ENCODE measurements at places on chromosomes 5 and 9.

DNA sequence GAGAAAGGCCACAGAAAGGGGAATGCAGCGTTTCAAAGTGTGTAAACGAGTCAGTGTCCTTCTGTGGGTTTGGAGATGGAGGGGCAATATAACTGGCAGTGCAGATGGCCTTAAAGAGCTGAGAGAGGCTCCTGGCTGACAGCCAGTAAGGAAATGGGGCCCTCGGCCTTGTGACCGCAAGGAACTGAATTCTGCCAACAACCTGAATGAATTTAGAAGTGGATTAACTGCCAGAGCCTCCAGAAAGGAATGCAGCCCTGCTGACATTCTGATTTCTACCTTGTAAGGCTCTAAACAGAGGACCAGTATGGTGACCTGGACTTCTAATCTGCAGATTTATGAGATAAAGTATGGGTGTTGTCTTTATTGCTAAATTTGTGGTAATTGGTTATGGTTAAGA, 17.5 kb upstream of the NREP start:
- DNase-seq, result peak; percentile 69

DNA sequence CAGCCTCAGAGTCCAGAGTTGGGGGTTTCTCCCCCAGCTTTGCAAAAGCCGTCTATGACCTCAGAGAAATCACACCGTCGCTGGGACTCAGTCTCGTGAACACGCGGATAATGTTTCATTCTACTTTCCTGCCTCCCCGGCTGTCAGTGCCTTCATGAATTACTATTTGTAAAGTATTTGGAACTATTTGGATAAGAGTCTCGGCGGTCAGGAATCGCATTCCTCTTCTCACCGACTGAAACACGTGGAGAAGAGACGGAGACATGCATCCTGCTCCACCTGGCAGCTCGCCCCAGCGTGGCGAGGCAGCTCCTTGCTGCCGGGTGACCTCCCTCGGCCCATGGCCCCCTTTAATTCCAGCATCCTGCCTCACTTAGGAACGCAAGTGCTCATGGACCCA, 23.9 kb downstream of the IRX2 start:
- DNase-seq, result peak; percentile 51

DNA sequence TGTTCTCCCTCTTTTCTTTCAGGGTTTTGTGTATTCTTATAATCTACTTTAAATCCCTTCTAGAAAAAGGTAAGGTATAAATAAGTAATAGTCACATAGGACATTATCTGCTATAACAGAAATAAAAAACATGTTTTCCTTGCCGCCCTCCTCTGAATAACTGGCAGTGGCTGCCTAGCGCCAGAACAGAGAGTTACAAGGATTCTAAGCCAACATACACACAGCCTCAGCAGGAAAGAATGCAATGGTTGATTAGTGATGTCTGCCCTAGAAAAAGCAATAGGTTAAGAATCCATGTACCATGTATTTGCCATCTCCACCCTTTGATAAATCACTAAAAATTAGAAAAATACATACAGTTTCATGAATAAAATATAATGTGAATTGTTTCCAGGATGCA, 4.9 kb downstream of the MED27 start:
- DNase-seq, result no peak

DNA sequence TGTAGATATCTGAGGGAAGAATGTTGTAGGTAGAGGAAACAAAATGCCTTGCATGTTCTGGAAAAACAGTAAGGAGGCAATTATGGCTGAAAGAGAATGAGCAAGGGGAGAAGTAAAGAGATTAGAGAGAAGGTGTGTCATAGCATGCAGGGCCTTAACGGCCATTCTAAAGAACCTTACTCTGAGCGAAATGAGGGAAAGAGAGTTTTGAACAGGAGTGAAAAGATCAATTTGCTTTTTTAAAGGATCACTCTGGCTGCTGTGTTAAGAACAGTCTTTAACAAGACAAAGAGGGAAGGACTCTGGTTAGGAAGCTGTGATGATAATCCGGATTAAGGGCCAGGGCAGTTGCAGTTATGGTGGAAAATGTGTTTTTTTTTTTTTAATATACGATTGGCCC, 22.6 kb downstream of the PTBP3 start:
- DNase-seq, result no peak

DNA sequence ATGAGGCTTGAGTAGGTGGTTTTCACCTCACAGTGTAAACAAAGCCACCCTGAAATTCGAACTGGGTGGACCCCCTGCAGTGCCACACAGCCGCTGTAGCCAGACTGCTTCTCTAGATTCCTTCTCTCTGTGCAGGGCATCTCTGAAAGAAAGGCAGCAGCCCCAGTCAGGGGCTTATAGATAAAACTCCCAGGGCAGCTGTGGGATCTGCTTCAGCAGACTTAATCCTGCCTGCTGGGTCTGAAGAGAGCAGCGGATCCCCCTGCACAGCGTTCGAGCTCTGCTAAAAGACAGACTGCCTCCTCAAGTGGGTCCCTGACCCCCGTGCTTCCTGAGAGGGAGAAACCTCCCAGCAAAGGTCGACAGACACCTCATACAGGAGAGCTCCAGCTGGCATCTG, 71.4 kb downstream of the CARTPT start:
- DNase-seq, result no peak

- DNase-seq, result no peak
Observed at GRCh38 chr9:137058521-137059234, 4.8 kb upstream of the ENTPD2 start.

DNA sequence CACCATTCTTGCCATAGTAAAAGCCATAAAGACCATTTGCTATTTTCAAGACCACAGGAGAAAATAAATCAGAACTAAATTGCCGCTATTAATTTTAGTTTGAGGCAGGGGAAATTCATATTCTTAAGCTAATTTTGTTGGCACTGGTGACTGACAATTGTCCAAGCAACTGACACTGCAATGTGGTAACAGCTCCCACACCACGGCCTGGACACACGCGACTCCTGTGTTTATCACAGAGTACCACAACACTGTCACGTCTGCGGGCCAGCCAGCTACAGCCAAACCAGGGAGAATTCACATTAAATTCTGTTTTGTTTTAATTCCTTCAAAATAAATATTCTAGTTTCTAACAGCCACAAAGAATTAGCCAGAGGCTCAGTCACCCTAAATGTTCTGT, 481.9 kb downstream of the CTNND2 start:
- no peak for DNase-seq

DNA sequence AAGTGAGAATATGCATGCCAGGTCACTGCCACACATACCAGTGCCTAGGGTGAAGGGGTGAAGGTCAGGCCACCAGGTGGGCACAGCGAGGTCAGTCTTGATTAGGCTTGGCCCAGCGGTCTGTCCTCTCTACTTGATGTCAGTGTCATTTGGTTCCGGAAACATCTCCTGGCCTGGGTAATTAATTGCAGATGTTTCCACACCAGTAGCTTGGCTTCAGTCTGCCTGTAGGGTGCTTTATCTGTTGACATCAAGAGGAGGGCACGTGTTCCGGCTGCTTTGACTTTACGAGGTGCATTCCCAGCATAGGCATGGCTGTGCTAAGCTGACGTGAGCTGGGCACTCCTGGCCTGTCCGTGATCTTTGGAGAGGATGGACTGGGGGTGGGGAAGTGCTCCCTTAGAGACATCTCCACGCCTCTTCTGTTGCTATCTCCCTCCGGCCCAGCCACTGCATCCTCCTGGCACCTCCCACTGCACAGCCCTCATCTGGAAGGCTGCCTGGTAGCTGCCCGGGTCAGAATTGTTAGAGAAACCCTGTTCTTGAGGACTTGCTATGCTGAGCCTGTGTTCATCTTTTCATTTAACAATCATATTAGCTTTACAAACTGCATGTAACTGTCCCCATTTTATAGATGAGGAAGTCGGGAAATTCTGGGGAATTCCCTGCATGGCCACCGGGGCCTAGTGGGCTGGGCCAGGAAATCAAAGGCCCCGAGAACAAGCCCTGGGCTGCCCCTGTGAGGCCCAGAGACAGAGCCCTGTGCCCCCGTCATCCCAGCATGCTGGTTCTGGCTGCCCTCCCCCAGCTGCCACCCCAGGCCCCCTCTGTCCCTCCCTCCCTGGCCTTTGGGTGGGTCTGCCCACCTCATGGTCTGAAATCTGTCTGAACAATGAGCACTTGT, 29.1 kb downstream of the JADE2 start:
- DNase-seq, result peak; percentile 55

- no peak for DNase-seq
Observed at GRCh38 chr9:127358023-127358535, 38.9 kb upstream of the SLC2A8 start.

- DNase-seq, result no peak
Observed at GRCh38 chr5:78354066-78354670, 6.2 kb upstream of the SCAMP1 start.

- DNase-seq, result no peak
Observed at GRCh38 chr9:20980832-20981455, 50.5 kb downstream of the HACD4 start.

DNA sequence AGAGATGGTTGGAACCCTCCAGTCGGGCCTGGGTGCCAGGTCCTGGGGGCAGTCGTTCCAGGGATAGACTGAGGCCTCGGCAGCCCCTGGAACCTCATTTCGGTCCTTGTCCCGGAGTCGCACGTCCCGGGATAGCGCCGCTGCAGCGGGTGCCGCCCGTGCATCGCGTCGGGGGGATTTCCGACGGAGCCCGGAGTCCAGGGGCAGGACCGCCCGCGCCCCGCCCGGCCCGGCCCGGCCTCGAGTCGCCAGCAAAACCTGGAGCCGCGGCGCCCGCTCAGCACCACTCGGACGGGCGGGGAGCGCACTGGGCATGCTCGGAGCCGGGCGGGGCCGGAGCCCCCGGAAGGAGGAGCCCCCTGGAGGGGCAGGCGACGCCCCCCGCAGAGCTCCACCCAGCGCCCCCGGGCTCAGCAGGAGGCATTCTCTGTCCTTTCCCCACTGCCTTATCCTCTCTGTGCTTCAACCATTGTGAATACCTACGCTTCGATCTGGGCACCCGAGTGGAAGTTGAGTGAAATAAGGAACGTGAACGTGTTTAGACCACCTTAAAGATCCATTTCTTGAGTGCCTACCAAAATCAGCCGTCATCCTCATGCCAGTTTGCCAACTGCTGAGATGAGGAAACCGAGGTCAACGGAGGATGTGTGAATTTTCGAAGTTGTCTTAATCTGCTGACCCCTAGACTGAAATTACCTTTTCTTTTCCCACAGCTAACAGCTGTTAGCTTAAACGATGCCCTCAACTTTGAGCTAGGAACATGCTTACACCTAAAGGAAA, 1.7 kb upstream of the PTPN3 start:
- DNase-seq, result peak; percentile 84

DNA sequence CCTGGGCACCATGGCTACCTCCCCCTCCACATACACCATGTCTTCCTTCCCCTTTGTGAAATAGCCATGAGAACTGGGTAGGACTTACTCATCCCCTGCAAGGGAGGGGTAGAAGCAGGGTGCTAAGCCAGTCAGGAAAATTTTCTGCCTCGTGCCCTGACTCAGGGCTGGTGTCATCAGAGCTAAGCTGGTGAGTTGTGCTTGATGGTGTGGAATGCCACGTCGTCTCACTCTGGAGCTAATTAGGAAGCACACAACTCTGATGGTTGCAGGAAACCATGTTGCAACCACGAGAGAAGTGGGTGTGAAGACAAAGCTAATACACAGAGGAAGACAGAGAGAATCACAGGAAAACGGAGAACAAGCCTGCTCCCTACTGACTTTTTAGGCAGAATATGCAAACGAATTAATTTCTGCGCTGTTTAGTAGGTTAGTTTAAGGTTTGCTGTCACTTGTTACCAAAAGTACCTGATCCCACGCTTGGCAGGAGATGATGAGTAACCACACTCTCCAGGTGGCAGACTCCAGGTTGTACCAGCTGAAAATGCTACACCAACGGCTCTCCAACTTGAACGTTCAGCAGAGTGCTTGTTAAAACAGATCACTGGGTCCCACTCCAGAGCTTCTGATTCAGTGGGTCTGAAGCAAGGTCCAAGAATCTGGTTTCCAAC, 54.5 kb downstream of the STK10 start:
- DNase-seq, result no peak

- DNase-seq, result no peak
Observed at GRCh38 chr5:66863243-66864170, 267.3 kb downstream of the MAST4 start.

- peak; percentile 30 for DNase-seq
Observed at GRCh38 chr5:144183254-144183889, 12.7 kb downstream of the KCTD16 start.

- no peak for DNase-seq
Observed at GRCh38 chr5:4544049-4544670, 596.0 kb upstream of the ADAMTS16 start.

DNA sequence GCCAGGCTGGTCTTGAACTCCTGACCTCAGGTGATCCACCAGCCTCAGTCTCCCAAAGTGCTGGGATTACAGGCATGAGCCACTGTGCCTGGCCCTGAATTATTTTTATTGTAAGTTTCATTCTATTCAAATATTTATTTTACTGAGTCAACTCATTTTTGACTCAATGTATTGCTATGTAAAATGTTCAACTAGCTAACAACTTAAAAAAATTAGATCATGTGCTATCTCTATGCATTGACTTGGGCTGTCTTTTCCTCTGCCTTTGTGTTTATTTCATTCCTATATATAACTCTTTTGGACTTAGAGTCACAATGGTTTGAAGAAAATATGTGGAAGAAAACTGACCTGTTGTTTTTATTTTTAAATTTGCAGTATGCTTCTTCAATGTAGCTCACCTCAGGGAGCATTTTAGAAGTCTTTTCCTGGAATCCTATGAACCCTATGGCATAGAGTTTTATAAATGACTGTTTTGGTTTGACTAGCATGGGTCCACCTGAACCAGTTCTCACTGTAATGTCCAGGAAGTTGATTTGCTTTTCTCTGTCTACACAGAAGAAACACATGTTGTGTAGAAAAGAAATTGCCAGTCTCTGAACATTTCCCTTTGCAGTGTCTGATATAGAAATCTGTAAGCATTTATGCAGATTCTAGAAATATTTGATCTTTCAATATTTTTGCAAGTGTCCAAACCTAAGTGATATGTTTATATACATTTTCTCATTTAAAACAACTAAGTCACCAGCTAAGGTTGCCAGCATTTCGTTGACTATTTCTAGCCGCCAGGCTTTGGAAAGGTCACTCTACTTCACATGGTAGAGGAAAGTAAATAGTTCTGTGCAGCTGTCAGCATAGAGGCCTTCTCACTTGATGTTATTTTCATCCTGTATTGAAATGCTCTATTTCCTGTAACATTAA, 138.8 kb downstream of the PCSK1 start:
- no peak for DNase-seq
